ENCODE measurements at places on chromosomes 12 and 14.

GRCh38 chr12:75782069-75782581 lies 249.5 kb downstream of the PHLDA1 start:
- DNase-seq = no peak

GRCh38 chr12:63410197-63410596 lies 258.1 kb downstream of the DPY19L2 start:
- DNase-seq = no peak

DNA sequence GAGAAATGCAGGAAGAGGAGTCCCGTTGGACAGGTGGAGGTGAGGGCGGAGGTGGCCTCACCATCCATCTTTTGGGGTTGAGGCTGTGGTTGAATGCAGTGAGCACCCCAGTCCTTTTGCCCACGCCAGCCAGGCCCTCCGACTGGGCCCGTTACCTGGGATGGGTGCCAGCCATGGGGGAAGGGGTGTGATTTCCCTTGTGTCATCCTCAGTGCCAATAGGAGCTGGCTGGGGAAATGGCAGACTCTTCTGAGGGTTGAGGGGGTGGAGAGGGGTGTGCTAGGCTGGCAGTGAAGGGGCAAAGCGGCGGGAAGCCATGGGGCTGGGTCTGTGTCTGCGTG lies 9.6 kb downstream of the KCNH3 start:
- DNase-seq = no peak

GRCh38 chr12:106917503-106917902 lies 38.2 kb upstream of the TMEM263 start:
- no peak for DNase-seq

DNA sequence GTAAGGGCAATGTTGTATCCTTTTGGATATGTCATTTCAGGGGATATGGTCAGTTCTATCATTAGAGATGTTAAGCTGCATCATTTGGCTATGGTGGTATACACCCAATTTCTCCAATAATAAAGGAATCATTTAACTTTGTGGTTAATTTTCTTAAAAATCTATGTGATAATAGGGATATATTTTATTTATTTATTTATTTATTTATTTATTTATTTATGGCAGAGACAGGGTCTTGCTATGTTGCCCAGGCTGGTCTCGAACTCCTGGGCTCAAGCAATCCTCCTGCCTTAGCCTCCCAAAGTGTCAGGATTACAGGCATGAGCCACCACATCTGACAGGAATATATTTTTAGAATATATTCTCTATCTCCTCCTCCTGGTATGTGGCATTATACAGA lies 85.7 kb downstream of the EML5 start:
- DNase-seq = no peak

- DNase-seq = no peak
Measured at GRCh38 chr14:49951691-49952345, 58.9 kb downstream of the ARF6 start.

GRCh38 chr12:121124402-121125109 lies 8.1 kb upstream of the P2RX7 start:
- peak; percentile 35 for DNase-seq
